ENCODE measurements at places on chromosomes 7 and 10. TPM values are rescaled to one million over a fixed set of nuclear protein-coding genes. Genes with fewer than 3 reads are reported as not detected.
A peak's percentile ranks its signal among the peaks of the same experiment; 100 is the strongest.

DNA sequence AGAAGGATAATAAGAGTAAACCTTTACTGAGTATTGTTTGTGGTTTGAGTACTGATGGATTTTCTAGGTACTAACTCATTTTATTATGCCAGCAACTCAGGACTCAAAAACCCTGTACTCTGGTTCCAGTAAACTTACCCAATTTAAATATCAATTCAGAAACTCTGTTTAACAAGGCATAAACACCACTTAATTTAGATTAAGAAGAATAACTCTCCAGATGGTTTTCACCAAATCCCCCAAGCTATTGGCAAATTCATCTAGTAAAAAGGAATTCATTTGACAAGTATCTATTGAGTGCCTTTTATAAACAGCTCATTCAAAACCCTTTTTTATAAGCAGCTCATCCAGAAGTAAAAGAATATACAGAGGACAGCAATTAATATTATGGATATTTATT, 572.4 kb downstream of the PHTF2 start:
- DNase-seq = no peak

- no peak for DNase-seq
Measured at GRCh38 chr7:126635545-126635944, 617.2 kb downstream of the GRM8 start.

- peak; percentile 72 for DNase-seq
Measured at GRCh38 chr10:133245439-133246235, 8.0 kb downstream of the VENTX start.

- DNase-seq = no peak
Measured at GRCh38 chr7:98702021-98702420, 84.9 kb downstream of the NPTX2 start.

GRCh38 chr7:101378751-101379174, 16.1 kb downstream of the COL26A1 start:
- DNase-seq = peak; percentile 79

DNA sequence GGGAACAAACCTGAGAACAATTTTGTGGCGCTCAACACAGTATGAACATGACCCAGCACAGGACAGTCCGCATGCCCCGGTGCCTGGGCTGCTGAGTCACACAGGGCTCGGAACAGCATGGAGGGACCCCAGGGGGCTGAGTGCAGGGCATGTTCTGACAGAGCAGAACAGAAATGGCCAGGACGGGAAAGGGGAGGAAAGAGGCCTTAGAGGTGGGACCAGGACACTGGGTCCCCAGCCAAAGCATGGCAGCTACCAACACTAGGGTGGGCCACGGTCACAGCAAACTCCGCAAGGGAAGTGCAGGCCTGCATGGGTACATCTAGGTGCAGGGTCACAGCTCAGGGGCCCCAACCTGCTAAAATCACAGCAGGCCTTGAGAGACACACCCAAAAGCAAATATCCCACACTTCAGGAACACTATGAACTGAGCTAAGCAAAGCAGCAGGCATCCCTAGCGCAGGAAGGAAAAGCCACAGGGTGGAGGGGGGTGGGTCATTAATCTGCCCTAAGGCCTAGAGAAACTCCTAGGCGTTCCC, 5.6 kb downstream of the IMPDH1 start:
- DNase-seq = no peak

DNA sequence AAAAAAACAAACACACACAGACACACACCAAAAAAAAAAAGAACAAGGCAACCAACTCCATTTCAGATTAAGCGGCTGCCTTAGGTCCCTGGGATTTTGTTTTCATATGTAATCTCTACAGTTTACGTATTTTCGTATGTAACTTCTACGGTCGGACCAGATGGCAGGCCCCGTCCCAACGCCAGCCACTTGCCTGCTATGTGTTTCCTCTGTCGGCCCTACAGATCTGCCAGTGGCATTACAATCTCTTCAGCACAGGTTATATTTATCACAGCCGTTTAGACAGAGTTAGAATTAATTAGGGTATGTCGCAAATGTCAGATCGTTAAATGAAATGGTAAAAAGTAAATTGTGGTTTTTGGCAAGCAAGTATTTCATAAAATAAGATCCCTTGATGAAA, 99.3 kb downstream of the DNAJB6 start:
- DNase-seq = no peak

DNA sequence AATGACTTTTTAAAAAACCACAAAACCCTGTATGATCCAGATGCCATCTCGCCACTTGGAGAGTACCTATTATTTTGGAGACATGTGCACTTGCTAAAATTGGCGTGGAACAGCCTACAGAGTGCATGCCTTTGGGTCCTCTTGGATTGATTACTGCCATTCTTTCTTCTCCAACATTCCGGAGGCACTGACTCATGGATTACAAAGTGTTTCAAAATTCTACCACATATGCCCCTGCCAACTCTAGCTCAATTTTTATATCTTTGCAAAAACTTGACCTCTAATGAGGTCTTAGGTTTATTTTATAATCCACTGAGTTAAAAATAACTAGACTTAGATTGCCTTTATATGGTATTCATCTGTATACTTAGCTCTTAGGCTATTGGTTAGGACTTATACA, 55.8 kb upstream of the KIF5B start:
- no peak for DNase-seq

The EPO gene
- 0.44 TPM for total RNA-seq

The RTKN2 gene
- total RNA-seq = 14.5 TPM

The MCM7 gene
- total RNA-seq = 387 TPM

The PDZD7 gene
- total RNA-seq = 2.0 TPM
